ENCODE measurements at places on chromosomes 11 and 22.

- DNase-seq, result no peak
Observed at GRCh38 chr11:64566915-64567891, 23.8 kb upstream of the SLC22A12 start.

- no peak for DNase-seq
Observed at GRCh38 chr11:123143921-123144320, 51.1 kb downstream of the CLMP start.

DNA sequence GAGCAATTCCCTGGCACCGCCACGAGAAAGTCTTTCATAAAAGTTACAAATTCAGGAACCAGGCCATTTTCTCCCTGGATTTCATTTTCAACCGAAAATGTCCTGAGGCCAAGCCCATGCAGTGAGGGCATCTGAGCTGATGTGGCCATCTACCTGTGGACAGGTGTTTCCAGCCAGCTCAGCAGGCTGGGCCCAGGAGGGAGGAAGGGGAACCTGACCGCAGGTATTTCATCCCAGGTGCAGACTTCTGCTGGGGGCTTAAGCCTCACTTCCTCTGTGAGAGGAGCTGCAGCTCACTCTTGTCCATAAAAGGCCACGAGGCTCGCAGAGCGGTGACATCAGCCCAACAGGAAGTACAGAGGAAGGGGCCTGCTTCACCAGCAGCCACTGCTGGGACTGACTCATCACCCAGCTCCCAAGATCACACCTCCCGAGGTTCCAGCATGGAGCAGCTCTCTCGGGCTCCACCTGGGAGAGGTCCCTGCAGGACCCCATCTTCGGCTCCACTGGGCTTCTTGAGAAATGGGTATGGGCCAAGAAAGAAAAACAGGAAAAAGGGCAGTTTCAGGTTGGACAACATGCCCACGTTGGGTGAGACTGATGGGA lies 56.4 kb downstream of the MYH9 start:
- DNase-seq, result no peak

- no peak for DNase-seq
Observed at GRCh38 chr11:73293356-73293936, 14.6 kb upstream of the ARHGEF17 start.

- no peak for DNase-seq
Observed at GRCh38 chr11:45795379-45795778, 9.6 kb upstream of the SLC35C1 start.

- DNase-seq, result no peak
Observed at GRCh38 chr11:132788816-132789325, 743.4 kb downstream of the OPCML start.

GRCh38 chr11:46666516-46666915 lies 33.9 kb downstream of the ARHGAP1 start:
- DNase-seq, result no peak

GRCh38 chr22:48856308-48856615 lies 971.4 kb downstream of the BRD1 start:
- no peak for DNase-seq

- DNase-seq, result no peak
Observed at GRCh38 chr11:128336203-128336602, 251.2 kb downstream of the ETS1 start.

DNA sequence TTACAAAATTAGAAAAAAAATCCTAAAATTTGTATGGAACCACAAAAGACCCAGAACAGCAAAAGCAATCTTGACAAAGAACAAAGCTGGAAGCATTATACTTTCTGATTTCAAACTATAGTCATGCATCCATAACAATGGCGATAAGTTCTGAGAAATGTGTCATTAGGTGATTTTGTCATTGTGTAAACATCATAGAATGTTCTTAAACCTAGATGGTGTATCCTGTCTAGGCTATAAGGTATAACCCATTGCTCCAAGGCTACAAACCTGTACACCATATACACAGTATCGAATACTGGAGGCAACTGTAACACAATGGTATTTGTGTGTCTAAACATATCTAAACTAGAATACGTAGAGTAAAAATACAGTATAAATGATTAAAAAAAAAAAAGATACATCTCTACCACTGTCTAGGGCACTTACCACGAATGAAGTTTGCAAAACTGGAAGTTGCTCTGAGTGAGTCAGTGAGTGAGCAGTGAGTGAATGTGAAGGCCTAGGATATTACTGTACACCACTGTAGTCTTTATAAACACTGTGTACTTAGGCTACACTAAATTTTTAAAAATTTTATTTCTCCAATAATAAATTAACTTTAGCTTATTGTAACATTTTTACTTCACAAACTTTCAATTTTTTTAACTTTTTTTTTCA lies 18.1 kb upstream of the SC5D start:
- no peak for DNase-seq

GRCh38 chr22:43642319-43643206 lies 169.5 kb downstream of the EFCAB6 start:
- DNase-seq, result no peak

DNA sequence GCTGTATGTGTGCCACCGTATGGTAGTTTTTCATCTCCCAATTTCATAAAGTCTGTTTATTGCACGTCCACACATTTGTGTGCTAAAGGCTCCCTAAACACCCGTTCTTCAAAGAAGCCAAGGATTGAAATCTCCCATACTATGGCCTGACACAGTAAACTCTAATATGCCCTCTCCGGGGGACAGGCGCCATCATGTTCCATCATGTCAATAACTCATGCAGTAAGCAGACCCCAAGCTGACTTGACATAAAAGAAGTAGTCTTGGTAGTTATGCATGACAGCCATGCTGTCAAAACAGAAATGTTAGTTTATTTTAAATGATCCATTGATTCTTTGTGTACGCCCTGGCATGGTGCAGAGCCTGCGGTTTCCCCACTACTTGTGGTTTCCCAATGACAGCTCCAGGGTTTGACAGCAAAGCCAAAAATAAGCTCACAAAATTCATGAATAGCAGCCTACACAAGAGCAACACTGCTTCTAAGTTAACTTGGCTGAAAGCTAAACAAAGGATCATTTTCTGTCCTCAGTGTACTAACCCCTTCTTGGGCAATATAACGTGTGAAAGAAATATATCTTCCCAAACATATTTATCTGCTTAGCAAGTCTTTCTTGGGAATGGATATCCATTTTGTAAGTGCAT lies 56.5 kb upstream of the CABP7 start:
- DNase-seq, result no peak

- no peak for DNase-seq
Observed at GRCh38 chr11:18617688-18618341, 16.3 kb downstream of the SPTY2D1 start.

DNA sequence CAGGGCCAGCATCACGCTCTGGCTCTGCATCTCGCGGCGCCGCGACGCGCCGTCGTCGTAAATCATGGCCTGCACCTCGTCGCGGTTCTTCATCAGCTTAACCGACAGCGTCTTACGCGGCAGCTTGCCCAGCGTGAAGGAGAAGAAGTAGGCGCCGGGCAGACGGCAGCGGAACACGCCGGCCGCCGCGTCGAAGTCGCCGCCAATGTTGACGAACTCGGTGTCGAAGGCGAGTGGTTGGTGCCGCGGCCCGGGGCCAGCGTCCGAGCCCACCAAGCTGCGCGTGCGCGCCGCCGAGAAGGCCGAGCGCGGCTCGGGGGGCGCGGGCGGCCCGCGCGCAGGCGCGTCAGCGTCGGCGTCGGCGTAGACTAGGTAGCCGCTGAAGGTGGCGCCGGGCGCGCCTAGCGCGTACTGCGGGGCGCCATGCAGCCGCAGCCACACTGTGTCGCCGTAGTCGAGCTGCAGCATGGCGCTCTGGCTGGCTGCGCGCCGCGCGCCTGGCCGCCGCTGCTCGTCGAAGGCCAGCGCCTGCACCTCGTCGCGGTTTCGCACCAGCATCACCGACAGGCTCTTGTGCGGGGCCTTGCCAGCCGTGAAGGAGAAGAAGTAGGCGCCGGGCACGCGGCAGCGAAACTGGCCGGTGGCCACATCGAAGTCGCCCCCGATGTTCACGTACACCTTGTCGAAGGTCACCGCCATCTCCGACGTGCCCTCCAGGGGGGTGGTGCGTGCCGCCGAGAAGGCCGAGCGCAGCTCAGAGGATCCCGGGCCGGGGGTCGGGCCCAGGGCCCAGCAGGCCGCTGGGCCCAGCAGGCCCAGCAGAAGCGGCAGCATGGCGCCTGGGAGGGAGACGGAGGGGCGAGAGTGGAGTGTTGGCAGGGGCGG lies 3.7 kb downstream of the FAM180B start:
- DNase-seq, result no peak

DNA sequence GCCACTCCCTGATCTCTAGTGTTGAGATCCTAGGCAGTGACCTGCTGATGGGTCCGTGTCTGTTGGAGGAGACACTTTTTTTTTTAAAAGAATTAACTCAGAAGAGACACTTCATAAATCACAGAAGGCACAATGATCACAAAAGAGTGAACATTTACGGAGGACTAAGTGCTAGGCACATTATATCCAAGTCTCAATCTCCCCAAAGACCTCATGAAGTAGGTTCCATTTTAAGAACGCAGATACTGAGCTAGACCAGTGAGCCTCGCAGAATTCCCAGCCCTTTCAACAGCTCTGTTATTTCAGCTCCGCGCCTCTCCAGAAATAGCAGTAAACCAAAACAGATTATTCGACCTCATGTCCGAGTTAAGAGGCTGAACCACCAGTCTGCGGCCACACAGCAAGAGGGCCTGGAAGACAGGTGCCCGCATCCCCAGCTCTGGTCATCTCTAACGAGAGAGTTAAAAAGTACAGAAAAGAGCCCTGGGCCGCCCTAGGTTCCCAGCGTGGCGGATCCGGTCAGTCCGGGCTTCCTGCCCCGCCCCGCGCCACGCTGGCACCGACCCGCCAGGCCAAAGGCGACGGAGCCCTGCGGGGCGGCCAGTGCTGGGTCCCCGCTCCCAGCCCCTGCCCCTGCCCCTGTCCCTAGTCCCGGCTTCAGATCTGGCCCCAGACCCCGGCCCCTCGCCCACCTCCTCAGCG lies 612 bp downstream of the XBP1 start:
- DNase-seq, result no peak

DNA sequence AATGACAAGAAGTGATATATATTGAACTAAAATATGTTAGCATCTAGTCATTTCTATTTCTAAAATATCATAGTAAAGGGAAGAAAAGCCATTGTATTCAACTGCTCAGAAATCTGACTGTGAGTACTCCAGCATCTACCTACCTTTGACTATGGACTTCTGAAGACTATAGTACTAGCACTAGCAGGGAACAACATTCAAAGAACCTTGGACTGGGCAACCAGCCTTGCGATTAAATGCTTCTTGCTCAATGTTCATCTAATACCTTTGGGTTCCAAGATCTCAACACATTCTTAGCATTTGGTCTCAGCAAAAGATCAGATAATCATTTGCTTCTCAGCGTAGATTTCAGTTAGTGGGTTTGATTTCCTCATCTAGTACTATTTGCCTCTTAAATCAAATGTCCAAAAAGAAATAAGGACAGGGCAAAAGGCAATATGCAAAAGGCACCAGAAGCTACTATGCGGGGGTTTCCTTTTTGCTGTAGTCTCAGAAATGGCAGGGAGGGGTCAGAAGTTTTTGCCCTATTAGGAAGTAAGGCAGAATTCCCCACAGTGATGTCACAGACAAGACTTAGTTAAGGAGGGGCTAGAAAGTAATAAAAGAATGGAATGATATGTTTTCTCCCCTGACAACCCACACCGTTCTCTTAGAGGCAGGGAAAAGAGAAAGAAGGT lies 80.6 kb downstream of the GAB2 start:
- no peak for DNase-seq

DNA sequence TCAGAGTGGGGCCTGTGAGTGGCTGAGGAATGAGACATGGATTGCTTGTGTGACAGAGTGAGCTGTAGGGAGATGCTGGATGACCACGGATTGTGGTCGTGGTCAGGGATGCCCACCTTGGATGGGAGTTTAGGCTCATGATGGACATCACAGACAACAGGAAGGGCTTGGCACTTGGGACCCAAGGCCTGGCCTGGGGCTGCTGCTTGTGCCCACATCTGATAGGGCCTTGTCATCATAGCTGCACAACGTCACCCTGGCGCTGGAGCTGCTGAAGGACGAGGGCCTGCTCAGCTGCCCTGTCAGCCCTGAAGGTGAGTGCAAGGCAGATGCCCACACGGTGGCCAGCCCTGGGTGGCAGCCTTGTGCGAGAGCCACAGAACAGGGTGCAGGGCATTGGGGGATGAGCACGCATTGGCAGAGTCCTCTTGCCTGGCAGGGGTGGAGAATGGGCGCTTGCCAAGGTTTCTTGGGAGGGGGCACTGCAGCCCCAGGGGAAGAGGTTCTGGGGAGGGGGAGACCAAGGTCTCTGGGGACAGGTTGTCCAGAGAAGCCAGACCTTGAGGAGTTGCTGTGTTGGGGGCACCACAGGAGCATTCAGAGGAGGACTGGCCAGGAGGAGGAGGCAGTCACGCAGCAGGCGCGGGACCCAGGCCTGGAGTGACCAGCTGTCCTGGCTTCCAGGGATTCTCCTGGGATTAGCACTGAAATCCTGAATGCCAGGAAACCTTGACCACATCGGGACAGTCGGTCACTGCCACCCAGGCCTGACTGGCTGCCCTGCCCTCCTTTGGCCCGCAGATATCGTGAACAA lies 25.0 kb downstream of the PARVG start:
- no peak for DNase-seq

- no peak for DNase-seq
Observed at GRCh38 chr11:1884303-1884700, 7.4 kb downstream of the PRR33 start.

- no peak for DNase-seq
Observed at GRCh38 chr11:26137651-26138050, 194.3 kb upstream of the ANO3 start.

- DNase-seq, result no peak
Observed at GRCh38 chr22:49785046-49785521, 42.6 kb downstream of the BRD1 start.

- no peak for DNase-seq
Observed at GRCh38 chr11:74725701-74726100, 5.5 kb downstream of the CHRDL2 start.

DNA sequence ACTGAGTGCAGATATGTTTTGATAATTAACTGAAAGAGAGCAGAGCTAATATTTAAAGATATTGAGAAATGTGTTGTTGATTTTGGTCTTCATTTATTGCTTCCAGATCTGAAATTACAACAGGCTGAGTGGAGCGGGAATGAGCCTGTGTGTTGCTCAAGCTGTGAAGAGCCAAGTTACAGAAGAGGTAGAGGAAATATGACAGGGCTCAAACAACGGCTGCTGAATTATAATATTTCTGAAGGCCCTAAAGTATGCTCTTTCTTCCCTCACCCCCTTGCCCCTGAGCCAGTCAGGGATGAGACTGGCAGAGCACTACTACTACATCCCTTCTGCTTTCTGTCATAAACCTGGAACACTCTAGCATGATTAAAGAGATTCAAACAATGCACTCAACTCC lies 115.6 kb downstream of the FANCF start:
- DNase-seq, result no peak

- DNase-seq, result no peak
Observed at GRCh38 chr11:27296497-27296896, 66.5 kb downstream of the CCDC34 start.

- no peak for DNase-seq
Observed at GRCh38 chr11:119794756-119795155, 65.8 kb upstream of the NECTIN1 start.
